ENCODE measurements at places on chromosomes 13 and 19.

DNA sequence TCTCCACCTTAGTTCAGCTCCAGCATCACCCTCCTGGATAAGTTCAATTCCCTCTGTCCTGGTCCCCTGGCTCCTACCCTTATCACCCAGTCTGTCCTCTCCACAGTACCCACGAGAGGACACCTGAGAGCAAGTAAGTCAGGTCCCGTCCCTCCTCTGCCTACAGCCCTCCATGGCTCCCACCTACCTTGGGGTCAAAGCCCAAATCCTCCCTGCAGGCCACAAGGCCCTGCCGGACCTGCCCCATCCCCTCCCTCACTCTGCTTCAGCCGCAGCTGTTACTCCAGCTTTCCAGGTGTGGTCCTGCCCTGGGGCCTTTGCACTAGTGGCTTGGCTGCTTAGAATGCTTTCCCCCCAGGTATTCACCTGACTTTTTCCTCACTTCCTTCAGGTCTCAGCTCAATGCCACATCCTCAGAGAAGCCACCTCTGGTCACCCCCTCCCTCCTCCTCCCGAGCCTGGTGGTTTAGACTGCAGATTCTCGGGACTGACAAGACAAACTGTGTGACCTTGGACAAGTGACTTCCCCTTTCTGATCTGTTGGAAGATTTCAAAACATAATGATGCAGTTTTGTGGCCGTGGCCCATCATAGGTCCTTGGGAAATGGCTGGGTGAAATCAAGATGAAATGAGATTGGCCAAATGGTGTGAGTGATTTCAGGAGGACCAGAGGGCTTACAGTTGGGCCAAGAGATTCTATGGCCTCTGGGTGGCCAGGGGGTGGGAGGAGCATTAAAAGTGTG, 3.6 kb downstream of the TUBB4A start:
- no peak for DNase-seq

DNA sequence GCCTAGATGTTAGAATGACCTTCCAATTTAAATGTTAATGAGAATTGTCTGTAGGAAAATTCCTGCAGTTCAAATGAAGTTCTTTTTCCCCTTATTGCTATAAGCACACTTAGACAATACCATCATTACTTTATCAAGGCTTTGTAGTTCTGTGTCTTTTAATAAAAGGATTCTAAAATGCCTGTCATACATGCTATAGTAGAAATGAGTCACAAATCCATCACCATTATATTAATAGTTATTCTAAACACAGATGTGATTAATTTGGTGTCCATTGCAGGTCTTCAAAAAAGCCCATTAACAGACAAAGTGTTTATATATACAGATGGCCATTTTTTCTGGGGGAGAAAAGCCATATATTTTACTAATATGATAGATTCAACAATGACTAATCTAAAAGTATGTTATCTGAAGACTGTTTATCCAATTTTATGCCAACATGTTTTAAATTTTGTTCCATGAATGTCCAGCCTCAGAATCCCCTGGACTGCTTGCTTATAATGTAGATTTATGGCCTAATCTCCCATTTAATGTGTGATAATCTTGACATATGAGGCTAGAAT, 1678.3 kb upstream of the PCDH20 start:
- DNase-seq, result no peak

DNA sequence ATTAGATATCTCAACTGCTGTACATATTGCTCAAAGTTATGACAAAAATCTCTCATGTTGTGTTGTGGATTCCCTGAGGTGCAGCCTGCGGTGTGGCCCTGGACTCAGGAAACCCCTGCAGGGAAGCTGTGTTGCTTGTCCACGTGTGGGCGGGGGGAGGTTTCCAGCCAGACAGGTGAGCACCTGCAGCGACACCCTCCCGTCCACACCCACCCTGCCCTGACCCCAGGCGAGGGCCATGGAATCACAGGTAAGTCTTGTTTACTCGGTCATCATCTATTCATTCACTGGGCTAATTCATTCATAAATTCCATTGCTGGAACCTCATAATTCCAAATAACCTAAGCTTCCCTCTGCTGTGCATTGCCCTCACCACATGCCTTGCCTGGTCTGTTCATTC, 14.1 kb downstream of the PLPP2 start:
- no peak for DNase-seq

- no peak for DNase-seq
Observed at GRCh38 chr13:86601351-86601750, 802.1 kb upstream of the SLITRK6 start.

- no peak for DNase-seq
Observed at GRCh38 chr19:23558541-23558940, 128.5 kb downstream of the ZNF675 start.

DNA sequence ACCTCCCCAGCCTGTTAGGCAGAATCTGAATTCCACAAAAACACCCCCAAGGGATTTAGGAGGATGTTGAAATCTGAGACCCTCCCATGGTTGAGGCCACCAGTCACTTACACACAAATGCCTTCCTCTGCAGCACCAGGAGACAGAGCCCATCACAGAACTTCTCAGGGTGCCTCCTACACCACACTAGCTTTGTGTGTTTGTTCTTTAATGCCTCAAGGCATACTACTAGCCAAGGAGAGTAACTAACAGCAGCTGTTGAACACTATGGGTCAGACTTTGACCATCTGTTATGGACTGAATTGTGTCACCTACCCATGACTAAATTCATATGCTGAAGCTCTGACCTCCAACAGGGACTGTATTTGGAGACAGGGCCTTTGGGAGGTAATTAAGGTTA, 9.5 kb upstream of the MED26 start:
- DNase-seq, result no peak

DNA sequence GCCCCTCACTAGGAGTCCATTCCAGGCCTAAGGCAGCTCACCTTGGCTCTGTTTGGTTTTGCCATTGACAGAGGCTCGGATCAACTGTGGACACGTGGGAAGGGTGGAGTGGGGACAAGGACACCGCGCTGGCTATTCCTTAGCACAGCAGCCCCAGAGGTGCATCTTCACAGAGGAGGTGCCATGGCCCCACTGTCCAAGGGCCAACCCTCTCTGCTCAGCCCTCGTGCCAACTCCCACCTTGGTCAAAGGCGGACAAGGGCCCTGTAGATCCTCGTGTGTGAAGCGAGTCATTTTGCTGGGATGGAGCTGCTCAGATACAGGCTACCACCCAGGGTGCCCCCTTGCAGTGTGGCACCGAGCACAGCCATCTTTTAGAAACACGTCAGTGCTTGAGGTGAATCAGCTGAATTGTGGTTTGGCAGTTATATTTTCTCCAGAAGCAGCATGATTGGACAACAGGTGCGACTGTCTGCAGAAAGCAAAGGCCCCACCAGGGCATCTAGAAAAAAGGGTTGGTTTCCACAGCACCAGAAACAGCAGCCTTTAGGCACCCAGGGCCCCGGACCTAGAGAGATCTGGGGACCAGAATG, 192.1 kb upstream of the GPR12 start:
- DNase-seq, result no peak

GRCh38 chr19:16520986-16521624, 21.1 kb downstream of the CHERP start:
- DNase-seq, result no peak

DNA sequence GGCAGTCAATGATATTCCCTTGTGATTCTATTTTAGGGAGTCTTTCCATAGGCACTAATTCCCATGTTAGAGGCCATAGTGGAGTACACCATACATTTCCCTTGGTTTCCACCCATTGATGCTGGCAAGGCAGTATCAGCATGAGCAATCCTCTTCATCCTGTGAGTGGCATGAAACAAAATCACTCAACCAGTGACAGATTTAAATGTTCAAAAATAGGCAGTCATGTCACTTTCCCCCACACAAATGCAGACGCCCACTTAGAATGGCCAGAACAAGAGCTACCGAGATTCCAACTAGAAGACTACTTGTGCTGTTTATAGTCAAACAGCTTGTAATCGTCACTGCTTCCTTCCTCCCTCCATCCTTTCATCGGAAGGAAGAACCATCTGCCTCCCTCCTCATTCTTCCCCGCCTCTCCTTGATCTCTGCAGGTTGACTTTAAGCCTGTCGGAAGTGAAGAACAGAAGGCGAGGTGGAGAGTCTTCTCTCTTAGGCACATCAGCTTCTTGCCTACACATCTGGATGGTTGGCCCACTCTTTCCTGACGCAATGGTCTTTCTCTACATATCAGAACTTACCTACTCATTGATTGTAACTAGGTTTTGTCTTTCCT, 22.6 kb downstream of the RASL11A start:
- DNase-seq, result no peak

- no peak for DNase-seq
Observed at GRCh38 chr13:96636001-96636709, 358.1 kb downstream of the OXGR1 start.

- no peak for DNase-seq
Observed at GRCh38 chr19:54572696-54573311, 786 bp upstream of the LILRA2 start.

DNA sequence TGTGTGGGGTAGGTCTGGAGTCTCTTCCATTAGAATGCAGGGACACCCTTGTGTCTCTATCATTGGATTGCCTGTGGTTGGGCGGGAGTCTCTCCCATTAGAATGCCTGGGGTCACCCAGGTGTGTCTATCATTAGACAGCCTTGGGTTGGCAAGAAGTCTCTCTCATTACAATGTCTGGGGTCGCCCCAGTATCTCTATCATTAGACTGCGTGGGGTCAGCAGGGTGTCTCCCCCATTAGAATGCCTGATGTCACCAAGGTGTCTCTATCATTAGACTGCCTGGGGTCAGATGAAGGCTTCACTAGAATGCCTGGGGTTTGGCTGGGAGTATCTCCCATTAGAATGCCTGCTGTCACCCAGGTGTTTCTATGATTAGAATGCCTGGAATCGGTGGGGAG, 1539.0 kb downstream of the UQCRFS1 start:
- DNase-seq, result no peak

DNA sequence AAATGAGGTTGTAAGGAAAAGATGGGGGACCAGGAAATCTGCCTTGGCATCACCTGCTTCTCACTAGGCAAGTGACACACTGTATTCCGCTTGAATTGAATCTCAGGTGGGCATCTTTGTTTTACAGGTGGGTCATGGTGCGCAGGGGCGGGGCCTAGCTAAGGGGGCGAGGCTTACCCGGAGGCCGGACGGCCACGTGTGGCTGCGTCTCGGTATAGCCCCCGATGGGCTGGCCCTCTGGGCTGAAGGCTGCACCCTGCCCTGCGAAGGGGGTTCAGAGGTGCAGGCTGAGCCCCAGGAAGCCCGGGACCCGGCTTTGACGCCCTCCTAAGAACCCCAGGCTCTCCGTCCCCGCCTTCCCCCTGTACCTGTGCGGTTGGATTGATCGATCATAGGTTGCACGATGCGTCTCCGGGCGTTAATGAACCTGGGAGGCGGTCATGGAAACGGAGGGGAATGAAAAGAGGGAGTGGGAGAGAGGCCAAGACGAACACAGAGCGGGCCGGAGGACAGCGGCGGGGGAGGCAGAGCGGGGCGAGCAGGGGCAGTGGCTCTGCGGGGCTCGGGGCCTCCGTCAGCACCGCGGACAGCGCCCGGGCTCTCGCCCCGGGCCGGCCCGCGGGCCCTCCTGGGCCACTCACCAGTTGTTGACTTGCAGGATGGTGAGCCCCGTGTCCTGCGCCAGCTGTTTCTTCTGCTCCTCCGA, 12.5 kb downstream of the MEIS3 start:
- DNase-seq, result no peak

DNA sequence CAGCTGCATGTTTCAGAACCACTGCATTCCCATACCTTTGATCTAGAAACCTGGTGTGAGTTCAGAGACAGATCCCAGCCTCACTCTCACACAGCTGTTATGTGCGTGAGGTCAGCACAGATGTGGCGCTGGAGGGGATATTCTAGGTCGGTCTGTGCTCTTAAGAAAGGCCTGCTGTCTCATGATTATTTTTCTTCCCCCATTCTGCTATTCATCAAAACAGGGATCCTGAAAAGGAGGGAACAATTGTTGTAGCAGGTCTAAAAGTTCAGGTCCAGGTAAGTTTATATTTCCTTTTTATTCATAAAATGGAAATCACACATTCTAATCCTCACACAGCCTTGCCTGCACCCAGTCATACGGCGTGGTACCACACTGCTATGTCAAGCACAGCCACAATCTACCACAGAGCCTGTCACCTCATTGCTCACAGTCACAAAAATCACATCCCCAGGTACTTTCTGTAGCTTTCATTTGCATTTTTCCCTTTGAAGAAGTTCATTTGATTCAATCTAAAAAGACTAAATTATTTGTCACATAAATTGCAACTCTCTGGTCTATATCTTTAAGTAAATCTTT, 867 bp downstream of the ZNF546 start:
- DNase-seq, result no peak

- no peak for DNase-seq
Observed at GRCh38 chr19:5339198-5339949, 1.2 kb downstream of the PTPRS start.
